ENCODE measurements at places on chromosomes 4 and X. TPM values are rescaled to one million over a fixed set of nuclear protein-coding genes. Genes with fewer than 3 reads are reported as not detected.

Gene GPAT3
- 4.5 TPM for total RNA-seq

Gene SMIM10
- total RNA-seq: not detected

DNA sequence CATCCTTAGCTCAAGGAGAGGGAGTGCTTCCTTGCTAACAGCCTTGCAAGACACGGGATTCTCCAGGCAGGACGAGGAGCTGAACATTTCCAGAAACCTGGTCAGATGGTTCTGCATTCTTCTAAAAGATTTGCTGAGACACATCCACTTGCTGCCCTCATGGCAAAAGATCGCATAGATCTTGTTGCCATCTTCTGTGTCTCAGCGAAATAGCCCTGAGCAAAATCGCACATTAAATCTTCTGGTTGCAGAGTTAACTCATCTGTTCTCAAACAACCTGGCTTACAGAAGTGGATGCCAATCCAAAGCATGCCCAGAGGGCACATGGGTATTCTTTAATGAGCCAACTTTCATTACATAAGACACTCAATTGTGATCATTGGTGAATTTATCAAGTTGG, 167.5 kb downstream of the PRKX start:
- DNase-seq: peak; percentile 61

DNA sequence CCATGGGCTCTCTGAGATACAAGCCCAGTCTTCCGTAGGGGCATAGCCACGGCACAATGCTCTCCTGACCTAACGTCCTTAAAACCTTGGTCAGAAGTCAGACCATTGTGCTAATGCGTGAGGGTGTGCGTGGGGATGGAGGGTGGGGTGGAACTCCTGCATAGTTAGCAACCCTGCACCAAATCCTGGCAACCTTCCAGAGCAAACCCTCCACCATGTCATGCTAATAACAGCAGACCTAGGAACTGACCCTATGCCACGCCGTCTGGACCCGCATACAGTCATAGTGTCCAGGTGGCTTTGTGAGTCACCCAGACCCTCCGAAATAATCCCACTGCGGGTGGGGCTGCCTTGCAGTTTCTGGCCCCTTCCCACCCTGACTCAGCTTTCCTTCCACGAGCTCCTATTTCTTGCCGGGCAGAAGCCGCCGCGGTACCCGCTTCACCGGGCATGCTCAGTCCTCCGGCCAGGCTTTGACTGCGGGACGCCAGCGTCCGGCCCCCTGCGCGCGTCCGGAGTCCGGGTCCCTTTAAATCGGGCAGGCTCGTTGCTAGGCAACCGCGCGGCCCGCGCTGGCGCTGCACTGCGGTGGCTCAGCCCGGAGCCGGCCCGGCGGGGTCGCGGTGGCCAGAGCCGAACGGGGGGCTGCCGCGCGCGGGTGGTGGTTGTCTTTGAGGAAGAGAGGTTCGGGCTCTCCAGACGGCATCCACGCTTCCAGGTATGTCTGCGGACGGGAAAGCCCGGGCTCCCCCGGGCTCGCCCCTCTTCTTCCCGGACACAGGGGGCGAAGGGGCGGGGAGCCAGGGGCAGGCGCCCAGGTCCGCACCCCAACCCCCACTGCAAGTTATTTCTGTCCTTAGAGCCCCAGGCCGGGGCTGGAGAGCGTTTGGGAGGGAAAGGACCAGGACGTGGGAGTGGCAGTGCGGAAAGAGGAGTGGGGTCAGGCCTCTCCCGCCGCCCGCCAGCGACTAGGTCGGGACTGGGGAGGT, at the start of gene CCDC160:
Gene CCDC160, plus strand, starts transcription at position 557 of the 989 bp plus-strand sequence. CDS start 7,619 bp downstream, outside the sequence.
- no peak for DNase-seq

Gene CCKAR
- total RNA-seq: not detected

DNA sequence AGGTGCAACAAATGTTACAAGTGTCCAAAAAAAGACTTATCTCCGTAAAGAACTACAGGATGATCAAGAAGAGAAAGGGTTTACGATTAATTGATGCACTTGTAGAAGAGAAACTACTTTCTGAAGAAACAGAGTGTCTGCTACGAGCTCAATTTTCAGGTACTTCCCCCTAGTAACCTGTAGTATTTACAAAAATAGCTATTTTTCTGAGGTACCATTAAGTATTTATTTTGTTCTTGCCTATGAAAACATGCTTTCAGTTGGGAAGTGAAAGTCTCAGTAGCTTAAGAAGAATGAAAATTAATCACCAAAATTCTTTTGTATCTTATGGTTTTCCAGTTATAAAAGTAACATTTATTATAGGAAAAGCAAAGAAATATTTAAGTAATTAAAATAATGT, 5.9 kb downstream of the THAP9 start:
- no peak for DNase-seq

Data from bronchial epithelial cell (primary cell).